ENCODE measurements at places on chromosomes 2 and 18.

GRCh38 chr2:76427452-76427851 is 716.7 kb upstream of the GCFC2 start:
- no peak for DNase-seq

DNA sequence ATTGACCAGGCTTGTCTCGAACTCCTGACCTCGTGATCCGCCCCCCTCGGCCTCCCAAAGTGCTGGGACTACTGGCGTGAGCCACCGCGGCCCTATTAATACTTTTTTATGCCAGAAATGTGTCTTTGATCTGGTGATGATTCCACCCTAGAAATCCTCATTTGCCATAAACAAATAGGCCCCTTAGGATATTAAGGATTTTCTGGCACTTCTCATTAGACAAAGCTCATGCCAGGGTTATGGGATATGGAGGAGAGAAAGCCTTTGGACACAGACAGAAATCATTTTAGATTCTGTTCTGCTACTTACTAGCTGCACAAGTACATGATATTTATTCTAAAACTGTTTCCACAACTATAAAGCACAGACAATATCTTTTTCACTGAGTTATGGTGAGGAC is 24.1 kb downstream of the SLC40A1 start:
- no peak for DNase-seq

- no peak for DNase-seq
Measured at GRCh38 chr2:54639609-54640008, 83.9 kb upstream of the EML6 start.

GRCh38 chr2:10089565-10090190 is 9.5 kb upstream of the CYS1 start:
- DNase-seq: no peak

GRCh38 chr2:101858246-101858645 is 133.5 kb upstream of the IL1R2 start:
- DNase-seq: no peak

DNA sequence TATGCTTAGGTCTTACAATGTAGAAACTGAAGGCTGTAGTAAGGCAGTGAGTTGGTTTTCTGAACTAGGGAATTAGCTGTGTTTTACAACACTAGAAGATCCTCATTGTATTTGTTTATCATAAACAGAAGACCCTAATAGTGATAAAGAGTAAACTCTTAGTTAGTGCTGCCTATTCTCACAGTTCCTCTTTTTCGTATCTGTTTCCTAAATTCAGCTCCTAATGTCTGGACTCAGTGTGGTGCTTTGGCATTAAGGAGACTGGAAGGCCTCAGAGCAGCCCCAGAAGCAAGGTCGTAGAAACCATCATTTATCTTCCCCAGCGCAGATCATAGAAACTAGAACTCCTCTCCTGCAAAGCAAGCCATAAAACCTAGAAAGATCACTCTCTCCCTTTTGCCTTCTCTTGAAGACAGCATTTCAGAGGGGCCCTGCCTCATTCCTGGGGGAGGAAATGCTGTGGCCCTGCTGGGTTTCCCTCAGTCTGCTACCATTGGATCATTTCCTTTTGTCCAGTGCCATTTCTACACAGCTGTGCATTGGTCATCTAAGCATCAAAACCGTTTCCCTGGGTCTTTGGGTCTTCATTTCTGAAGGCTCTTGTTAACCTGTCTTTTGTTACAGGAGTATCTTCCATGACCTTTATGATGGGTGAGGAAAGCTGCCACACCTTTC is 4.7 kb downstream of the ACP1 start:
- DNase-seq: no peak

DNA sequence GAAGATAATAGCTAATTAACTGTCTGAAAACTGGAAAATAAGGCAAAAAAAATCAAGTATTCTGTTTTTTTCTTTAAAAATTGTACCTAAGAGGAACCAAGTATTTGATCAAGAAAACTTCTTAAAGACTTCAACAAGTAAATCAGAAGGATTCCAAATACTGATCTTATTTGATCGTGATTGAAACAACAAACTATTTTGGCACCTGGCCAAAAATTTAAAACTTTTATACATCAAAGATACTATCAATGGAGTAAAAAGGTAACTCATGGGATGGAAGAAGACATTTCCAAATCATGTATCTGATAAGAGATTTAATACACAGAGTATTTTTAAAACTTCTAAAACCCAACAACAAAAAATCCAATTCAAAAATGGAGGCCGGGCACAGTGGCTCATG is 46.7 kb downstream of the CFAP210 start:
- DNase-seq: no peak

DNA sequence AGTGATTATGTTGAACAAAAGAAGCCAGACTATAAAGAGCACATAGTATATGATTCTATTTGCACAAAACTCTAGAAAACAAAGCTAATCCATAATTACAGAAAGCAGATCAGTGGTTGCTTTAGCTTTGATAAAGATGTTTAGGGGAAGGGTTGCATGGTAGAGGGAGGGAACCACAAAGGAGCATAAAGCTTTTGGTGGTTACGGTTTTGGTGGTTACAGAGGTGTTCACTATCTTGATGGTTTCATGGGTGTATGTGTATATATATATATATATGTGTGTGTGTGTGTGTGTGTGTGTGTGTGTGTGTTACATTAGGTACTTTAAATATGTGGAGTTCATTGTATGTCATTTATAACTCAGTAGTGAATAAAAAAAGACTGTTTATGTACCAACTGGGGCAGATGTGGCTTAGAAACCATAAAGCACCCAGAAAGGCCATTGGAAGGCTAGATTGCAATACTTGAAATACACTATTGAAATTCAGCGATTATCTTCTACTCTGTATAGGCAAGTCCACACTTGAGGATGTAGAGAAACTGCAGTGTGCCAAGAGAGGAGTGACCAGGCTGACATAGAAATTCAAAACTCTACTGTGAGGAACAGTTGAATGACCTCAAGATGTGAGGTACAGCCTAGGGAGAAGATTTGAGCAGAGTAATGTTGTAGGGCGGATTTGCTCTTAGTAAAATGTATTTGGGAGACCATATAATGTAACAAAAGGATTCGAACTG is 60.6 kb downstream of the CAB39 start:
- DNase-seq: no peak
